ENCODE measurements at places on chromosomes 4 and X.

DNA sequence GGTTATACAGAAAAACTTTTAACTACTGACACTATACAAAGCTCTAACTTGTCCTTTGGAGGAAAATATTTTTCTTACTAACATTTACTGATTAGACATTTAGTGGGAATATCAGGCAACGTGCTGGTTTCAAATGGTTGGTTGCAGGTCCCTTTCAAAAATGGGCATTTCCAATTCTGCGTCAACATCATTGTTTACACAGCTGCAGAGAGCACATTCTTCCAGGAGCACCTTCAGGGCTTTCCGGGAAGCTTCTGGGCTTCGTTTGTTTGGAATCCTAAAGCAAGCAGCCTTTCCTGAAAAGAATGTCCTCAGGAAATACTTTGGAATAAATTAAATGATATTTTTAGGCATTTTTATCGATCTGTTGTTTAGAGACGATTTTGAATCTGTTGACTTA is 289.7 kb downstream of the TRIML1 start:
- DNase-seq, result no peak

DNA sequence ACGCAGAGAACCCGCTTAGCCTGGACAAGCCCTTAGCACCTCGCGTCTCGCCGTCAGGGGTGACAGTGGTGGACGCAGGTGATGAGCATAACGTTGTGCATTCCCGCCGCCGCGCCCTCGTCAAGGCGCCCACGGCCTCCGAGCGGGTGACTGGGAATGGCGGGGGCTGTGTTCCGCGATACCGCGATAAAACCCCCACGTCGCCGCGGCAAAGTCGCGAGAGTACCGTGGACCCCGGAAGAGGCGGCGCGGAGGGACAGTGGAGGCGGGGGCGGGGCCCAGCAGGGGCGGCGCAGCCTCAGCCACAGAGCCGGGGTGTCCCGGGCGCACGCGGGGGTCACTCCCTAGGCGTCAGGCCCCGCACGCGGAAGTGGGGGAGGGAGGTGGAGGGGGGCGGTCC is 53.8 kb downstream of the ZFYVE28 start:
- peak; percentile 57 for DNase-seq

GRCh38 chrX:53255738-53256191 is 25.6 kb downstream of the IQSEC2 start:
- DNase-seq, result no peak

DNA sequence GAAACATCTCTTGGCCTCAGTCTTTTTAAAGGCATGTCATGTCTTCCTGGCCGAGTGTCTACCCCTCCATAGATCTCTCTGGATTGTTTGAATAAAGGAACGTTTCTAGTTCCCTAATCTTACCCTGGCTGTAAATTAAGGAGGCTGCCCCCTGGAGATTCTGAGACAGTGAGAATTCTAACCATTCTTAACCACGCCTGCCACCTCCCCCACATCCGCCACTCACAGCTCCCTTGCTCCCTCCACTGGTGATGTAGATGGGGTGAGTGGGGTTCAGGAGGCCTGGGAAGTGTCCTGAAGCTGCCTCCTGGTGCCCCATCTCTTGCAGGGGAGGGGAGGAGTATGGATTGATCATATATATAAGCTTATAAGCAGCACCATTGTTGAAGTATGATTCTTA is 48.0 kb upstream of the TRIM2 start:
- DNase-seq, result peak; percentile 34

GRCh38 chrX:68440442-68440841 is 7.1 kb upstream of the OPHN1 start:
- DNase-seq, result no peak

GRCh38 chrX:11472381-11472780 is 179.2 kb downstream of the AMELX start:
- DNase-seq, result no peak

DNA sequence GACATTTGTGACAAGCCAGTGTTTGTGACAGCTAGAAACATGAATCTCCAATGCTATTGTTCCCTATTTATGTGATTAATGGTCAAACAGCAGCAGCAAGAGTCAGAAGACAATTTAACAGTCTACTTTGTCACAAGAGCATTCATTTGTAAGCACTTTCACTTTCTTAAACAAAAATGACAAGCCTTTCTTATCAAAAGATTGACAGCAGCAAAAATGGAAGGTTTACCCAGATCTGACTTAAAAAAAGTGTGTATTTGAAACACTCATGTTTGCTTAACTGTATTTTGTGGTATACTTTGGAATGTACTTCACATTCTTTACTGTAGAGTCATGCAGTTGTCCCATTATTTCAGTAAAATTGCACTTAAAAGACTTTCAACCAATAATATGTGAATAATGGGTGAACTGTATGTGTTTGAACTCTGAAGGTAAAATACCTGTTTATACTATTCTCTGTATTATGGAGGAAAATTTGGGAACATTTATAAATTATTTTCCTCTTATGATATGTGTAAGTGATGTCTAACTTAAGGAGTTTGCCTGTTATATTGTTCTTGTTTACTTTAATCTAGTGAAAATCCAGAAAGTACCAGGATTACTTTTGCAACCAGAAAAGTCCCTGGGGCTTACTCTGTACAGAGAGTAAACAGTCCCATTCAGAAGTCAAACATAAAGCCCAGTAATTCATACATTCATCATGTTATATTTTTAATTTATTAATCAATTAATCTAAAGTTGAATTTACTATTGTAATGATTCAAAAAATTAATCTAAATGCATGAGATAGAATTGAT is 314.9 kb upstream of the TRAM1L1 start:
- no peak for DNase-seq

DNA sequence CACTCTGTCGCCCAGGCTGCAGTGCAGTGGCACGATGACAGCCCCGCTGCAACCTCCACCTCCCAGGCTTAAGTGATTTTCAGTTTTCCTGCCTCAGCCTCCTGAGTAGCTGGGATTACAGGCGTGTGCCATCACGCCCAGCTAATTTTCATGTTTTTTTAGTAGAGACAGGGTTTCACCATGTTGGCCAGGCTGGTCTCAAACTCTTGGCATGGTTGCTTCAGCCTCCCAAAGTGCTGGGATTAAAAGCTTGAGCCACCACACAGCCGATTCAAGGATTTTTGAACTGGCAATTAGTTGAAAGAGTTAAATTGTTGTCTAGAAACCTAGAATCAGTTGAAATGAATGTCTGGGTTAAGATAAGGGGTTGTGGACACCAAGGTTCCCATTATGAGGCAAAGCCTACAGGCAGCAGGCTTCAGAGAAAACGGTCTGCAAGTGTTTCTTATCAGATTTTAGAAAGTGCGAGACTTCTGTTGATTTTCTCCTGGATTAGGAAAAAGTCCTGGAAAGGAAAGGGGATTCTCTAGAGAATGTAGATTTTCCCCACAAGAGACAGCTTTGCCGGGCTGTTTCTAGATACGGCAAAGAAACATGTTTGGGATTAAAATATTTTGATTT is 8.3 kb upstream of the CCNI start:
- no peak for DNase-seq

GRCh38 chr4:41921476-41921875 is 13.8 kb upstream of the TMEM33 start:
- no peak for DNase-seq

DNA sequence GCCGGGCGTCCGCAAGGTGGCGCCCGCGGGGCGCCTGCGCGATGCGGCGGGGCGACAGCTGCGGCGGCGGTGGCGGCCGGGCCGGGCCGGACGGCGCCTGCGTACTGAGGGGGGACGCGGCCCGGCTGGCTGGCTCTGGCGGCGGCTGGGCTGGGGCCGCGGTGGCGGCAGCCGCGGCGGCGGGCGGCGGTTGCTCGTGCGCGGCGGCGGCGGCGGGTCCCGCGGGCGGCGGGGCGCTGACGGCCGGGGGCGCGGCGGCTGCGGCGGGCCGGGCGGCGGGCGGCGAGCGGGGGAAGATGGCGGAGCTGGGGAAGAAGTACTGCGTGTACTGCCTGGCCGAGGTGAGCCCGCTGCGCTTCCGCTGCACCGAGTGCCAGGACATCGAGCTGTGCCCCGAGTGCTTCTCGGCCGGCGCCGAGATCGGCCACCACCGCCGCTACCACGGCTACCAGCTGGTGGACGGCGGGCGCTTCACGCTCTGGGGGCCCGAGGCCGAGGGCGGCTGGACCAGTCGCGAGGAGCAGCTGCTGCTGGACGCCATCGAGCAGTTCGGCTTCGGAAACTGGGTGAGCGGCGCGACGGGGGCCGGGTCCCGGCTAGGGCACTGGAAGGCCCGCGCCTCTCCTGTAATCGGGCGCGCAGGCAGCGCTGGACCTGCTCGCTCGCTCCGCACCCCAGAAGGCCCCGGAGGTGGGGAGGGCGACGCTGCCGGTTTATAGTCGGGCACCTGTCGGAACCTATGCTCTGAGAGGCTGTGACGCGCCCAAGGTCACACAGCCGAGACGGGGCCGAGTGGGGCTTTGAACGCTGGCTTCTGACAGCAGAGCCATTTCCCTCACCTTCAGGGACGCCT is at the start of gene TADA2B:
TADA2B (plus strand) TSS at position 89 of the 853 bp plus-strand sequence; CDS start at position 297, 208 bp downstream.
- peak; percentile 80 for DNase-seq

DNA sequence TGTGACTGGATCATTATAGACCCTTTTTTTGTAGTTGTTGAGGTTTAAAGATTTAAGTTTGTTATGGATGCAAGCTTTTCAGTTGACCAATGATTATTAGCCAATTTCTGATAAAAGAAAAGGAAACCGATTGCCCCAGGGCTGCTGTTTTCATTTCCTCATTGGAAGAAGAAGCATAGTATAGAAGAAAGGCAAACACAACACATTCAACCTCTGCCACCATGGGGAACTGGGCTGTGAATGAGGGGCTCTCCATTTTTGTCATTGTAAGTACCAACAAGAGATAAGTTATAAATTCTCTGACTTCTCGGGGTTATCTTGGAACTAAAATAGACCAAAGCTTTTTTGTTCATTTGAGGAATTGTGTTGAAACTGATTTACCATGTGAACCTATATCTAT is at the start of gene CYBB:
CYBB (plus strand) TSS at position 203 of the 400 bp plus-strand sequence; CDS start at position 222, 19 bp downstream.
- DNase-seq, result peak; percentile 56

- DNase-seq, result no peak
Measured at GRCh38 chr4:11503166-11503565, 74.5 kb upstream of the HS3ST1 start.

DNA sequence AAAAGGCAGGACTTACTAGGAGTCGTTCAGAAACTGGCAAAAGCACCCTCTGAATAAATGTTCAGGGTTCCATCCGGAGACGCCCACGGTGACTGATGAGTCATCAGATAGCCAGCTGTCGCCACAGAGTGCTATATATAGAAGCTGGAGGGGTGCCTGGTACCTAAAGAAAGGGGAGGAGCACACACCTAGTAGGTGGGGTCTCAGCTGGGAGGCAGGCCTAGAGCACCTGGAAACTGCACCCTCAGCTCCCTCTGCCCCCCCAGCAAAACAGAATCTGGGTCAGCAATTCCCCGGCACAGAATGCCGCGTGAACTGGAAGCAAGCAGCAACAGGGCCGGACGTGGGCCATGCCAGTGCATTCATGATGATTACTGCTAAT is 242.0 kb downstream of the BCOR start:
- peak; percentile 47 for DNase-seq

- peak; percentile 84 for DNase-seq
Measured at GRCh38 chr4:163663454-163664225, 169.2 kb downstream of the TMA16 start.

GRCh38 chr4:165398570-165398969 is 19.8 kb downstream of the CPE start:
- DNase-seq, result peak; percentile 29

GRCh38 chrX:19285857-19286256 is 57.9 kb upstream of the PDHA1 start:
- DNase-seq, result no peak

- no peak for DNase-seq
Measured at GRCh38 chr4:107755841-107756356, 35.9 kb upstream of the PAPSS1 start.

- DNase-seq, result no peak
Measured at GRCh38 chrX:146243041-146243440, 425.4 kb downstream of the SLITRK2 start.

DNA sequence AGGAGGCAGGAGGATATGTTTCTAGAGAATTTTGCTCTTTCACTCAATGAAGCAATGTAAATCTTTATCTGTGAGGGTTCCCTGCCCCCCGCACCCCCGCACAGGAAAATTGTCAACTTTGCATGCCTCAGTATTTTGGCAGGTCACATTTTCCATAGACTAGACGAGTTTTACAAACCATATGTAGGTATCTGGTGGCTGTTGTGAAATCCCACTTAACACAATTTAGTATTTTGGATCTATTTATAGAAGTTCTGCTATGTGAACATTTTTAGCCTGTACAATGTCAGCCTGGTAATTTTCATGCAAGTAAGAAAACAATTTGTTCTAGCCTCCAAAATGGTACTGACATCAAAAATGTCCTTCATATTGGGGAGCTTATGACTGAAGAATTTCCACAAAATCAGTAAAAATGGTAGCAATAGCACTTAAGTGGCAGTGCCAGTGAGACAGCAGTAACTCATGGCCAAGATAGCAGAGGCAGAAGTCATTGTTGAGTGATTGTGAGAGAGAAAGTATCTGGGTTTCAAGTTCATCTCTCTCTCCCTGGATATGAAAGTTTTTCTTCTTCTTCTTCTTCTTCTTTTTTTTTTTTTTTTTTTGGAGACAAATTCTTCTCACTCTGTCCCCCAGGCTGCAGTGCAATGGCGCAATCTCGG is 12.4 kb upstream of the FRYL start:
- no peak for DNase-seq

GRCh38 chr4:17884063-17884462 is 73.3 kb downstream of the NCAPG start:
- no peak for DNase-seq

DNA sequence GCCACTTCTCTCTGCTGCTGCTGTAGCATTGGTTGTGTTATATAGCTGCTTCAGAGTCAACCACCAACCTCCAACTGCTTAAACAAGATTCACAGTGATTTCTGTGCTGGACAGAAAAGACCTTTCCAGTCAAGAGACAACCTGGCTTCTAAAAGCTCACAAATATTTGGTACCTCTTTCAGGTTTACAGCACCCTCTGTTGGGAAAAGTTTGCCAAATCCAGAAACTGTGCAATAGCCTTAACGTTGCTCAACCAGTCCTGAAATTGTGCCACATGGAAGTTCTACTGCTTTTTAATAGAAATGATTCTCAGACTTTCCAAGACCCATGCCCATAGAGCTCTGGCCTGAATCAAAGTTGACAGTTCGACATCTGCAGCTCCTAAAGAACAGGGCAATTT is 842.1 kb upstream of the HTR2C start:
- peak; percentile 11 for DNase-seq

- peak; percentile 59 for DNase-seq
Measured at GRCh38 chr4:75101906-75102786, 169.2 kb downstream of the PARM1 start.
